ENCODE measurements at places on chromosomes 16 and 17.

GRCh38 chr16:89921131-89921701 is 1.9 kb upstream of the TUBB3 start:
- DNase-seq: no peak

DNA sequence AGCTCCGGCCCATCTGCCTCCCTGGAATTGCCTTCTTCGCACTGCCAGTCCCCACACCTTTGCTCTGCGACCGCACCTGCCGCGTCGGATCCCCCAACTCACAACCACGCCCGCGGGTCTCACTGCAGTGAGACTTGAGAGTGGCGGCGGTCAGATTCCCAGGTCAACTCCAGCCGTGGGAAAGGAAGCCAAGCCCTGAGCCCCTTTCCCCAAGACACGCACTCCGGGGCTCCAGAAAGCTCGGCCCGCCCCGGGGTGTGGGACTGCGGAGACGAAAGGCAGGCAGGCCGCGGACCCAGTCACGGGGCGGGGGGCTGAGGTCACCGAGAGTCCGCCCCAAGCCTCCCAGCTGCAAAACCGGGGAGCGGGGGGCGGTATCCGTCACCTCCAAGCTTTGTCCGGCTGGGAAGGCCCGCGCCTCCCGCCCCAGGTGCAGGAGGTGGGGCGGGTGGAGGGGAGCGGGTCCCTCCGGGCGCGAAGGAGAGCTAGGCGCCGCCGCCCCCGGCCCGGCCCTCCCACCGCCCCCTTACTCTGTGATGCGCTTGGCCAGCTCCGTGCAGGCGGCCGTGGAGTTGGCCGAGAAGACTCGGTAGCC is 615 bp downstream of the PRPSAP1 start:
- DNase-seq: no peak

DNA sequence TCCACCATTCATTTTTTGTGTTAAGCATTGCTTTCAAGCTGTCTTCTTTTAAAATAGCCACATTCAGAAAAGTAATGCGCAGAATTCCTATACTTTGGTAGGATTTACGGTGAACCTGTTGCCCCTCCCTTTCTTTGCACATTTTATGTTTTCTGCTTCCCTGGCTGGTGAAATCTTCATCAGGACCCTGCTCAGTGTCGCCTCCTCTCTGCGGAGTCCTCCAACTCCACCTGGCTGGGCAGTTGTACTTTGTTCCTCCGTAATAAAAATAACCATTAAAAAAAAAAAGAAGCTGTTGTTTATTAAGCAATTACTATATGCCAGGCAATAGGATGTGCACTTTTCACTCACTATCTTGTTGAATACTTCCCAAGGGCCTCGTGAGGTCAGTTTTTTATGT is 2.9 kb downstream of the UMOD start:
- no peak for DNase-seq

- DNase-seq: peak; percentile 64
Observed at GRCh38 chr17:50027172-50027880, 28.6 kb upstream of the ITGA3 start.

- no peak for DNase-seq
Observed at GRCh38 chr16:56610609-56611111, 2.3 kb downstream of the MT2A start.

- DNase-seq: no peak
Observed at GRCh38 chr17:66507982-66508760, 205.8 kb downstream of the PRKCA start.

GRCh38 chr16:70478912-70479341 is 24.5 kb downstream of the FCSK start:
- DNase-seq: no peak

GRCh38 chr16:47047524-47048203 is 74.2 kb upstream of the DNAJA2 start:
- DNase-seq: no peak

DNA sequence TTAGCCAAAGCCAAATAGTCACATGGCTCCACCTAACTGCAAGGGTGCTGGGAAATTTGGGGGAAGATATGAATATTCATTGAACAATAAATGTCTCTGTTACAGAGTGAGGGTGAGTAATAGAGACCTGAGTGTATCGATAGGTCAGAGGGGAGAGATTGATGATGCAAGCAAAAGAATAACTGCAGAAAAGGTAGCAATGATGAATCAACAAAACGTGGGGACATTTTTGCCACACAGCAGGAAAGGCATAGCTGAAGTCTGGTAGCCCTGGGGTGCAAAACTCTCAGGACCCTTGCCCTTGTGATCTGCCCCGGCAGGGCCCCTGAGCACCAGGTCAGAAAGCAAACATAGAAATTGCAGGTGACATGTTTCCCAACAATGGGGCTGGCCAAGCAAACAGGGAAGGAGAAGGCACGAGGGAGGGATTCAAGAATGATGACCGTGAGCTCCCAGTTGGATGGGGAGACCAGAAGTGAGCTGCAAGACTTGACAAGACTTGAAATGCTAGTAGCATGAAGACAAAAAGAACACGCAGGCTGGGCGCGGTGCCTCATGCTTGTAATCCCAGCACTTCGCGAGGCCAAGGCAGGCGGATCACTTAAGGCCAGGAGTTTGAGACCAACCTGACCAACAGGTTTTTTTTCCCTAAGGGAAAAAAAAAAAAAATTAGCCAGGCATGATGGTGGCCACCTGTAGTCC is 12.7 kb upstream of the HERPUD1 start:
- DNase-seq: no peak

- DNase-seq: no peak
Observed at GRCh38 chr17:82449883-82450356, 632 bp downstream of the CYBC1 start.

- DNase-seq: peak; percentile 90
Observed at GRCh38 chr16:69131839-69132423, 457 bp downstream of the CHTF8 start.

Measured in right hindlimb (tissue), 1 donor.